Muscle of leg (tissue), 16 donors: ENCODE measurements at places on chromosomes 12 and 14. TPM values are rescaled to one million over a fixed set of nuclear protein-coding genes. Genes with fewer than 3 reads are reported as not detected.
A peak's percentile ranks its signal among the peaks of the same experiment; 100 is the strongest.

DNA sequence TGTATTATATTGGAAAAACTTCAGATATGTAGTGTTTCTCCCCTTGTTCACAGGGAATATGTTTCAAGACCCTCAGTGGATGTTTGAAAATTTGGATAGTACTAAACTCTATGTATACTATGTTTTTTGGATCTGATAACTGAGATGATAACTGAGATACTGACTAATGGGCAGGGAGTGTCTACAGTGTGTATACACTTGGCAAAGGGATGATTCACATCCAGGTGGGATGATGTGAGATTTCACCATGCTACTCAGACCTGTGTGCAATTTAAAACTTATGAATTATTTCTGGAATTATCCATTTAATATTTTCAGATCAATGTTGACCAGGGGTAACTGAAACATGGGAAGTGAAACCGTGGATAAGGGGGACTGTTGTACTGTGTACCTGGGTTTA is 13.8 kb downstream of the RAD51B start:
- no peak overlapping the region for H3K27ac ChIP-seq
- H3K27me3 ChIP-seq: no peaks in the 10 kb centered on the region
- H3K4me1 ChIP-seq: no peaks in the 10 kb centered on the region
- DNase-seq: no peak
- H3K36me3 ChIP-seq: peaks cover 3% of the 10 kb centered on the region

GRCh38 chr14:79037593-79037992 is 867.4 kb downstream of the NRXN3 start:
- H3K27me3 ChIP-seq: no peaks in the 10 kb centered on the region
- no peak for DNase-seq
- H3K27ac ChIP-seq: no peak overlapping the region

GRCh38 chr12:39157696-39158342 is 252.4 kb upstream of the CPNE8 start:
- H3K27me3 ChIP-seq: no peaks in the 10 kb centered on the region
- H3K4me3 ChIP-seq: no peak overlapping the region
- H3K4me1 ChIP-seq: no peaks in the 10 kb centered on the region
- no peak for DNase-seq
- no peak overlapping the region for H3K27ac ChIP-seq
- H3K36me3 ChIP-seq: no peaks in the 10 kb centered on the region

- no peaks in the 10 kb centered on the region for H3K27me3 ChIP-seq
- no peaks in the 10 kb centered on the region for H3K36me3 ChIP-seq
- H3K27ac ChIP-seq: peak overlapping the region; percentile 91
Observed at GRCh38 chr12:14884458-14884878, 1.2 kb downstream of the MGP start.

RNF212B gene
- not detected for total RNA-seq

GRCh38 chr12:59079002-59079401 is 158.7 kb upstream of the LRIG3 start:
- H3K27me3 ChIP-seq: no peaks in the 10 kb centered on the region
- H3K27ac ChIP-seq: peak overlapping the region; percentile 91
- peaks cover 8% of the 10 kb centered on the region for H3K4me1 ChIP-seq
- no peaks in the 10 kb centered on the region for H3K36me3 ChIP-seq

KRT7 gene
- 0.31 TPM for total RNA-seq

PA2G4 gene
- total RNA-seq: 97.2 TPM

DNA sequence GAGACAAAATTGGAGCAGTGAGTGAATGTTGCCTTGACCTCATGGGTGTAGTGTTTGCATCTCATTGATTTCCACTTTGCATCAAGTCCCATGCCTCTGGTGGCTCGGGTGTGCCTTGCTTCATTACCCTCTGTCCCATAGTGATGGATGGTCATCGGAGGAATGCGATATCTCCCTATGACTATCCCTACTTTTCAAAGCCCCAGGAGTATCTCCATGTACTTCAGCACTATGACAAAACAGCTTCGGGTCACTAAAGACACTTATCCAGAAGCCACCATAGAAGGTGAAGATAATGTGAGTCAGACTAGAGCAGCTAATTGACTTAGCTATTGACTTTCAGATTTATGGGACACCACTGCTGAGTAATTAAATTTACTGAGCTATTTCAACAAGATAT is 355.1 kb upstream of the CCDC196 start:
- no peaks in the 10 kb centered on the region for H3K27me3 ChIP-seq
- peaks cover 3% of the 10 kb centered on the region for H3K4me1 ChIP-seq
- H3K27ac ChIP-seq: no peak overlapping the region
- no peaks in the 10 kb centered on the region for H3K36me3 ChIP-seq

GRCh38 chr14:74955229-74956026 is at the start of gene PGF:
Gene PGF (minus strand): TSS chr14:74955597. CDS start chr14:74955242, 355 bp downstream.
- peaks cover 14% of the 10 kb centered on the region for H3K36me3 ChIP-seq
- H3K27me3 ChIP-seq: no peaks in the 10 kb centered on the region
- peak; percentile 68 for DNase-seq
- H3K4me3 ChIP-seq: peak within 1 kb of the TSS; percentile 50

DNA sequence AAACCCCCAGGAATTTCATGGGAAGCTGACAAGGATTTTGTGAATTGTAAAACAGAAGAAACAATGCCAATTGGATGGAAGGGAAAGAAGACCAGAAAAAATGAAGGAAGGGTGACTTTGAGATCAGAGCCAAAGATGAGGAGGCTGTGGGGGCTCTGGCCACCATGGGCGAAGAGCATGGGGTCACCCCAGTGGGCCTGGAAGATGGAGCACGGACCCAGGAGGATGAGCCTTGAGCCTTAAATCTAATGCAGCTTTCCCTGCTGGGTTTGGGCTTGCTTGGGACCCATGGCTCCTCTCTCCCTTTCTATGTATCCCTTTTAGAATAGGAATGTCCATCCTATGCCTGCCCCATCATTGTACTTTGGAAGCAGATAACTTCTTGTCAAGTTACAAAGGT is 322.2 kb downstream of the TMEM121 start:
- H3K4me3 ChIP-seq: no peak overlapping the region
- no peak overlapping the region for H3K27ac ChIP-seq
- no peaks in the 10 kb centered on the region for H3K4me1 ChIP-seq
- no peak for DNase-seq

TDRD9 gene
- total RNA-seq: 0.22 TPM

- no peak overlapping the region for H3K4me3 ChIP-seq
- DNase-seq: no peak
- H3K27me3 ChIP-seq: no peaks in the 10 kb centered on the region
Observed at GRCh38 chr14:71554959-71555612, 377.1 kb upstream of the RGS6 start.

ALX1 gene
- 0.62 TPM for total RNA-seq

GRCh38 chr12:113091506-113091905 is 35.0 kb downstream of the DTX1 start:
- DNase-seq: no peak
- no peak overlapping the region for H3K27ac ChIP-seq
- H3K4me1 ChIP-seq: peaks cover 6% of the 10 kb centered on the region
- no peaks in the 10 kb centered on the region for H3K36me3 ChIP-seq

DNA sequence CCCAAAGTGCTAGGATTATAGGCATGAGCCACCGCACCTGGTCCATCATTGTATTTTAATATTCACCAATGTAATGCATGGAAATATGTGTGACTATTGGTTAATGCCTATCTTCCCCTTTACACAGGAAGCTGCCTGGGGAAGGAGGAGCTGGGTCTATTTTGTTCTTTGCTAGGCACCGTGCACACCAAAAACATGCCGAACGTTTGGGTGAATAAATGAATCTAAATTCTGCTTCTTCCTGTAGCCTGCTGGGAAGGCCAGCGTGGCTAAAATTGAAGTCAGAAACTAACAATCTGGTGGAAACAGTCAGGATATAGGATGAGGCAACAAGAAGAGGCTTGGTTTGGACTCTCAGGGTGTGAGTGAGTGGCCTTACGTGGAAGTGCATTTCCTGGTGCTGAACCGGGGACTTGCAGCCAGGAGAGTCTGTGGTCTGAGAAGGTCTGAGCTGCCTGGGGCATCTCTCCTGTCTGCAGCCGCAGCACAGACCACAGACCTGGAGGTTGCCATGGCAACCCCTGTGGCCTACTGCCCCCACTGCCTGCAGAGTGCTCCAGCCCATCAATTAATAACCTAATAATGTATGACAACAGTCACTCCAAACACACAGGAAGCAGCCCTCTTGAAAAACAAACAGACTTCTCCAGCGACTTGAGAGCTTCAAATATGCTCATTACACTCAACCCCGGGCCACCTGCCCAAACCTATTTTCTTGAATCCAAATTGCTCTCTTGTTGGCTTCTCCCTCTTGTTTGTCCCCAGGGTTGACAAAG is 5.5 kb upstream of the GPR68 start:
- peaks cover 18% of the 10 kb centered on the region for H3K4me1 ChIP-seq
- no peak overlapping the region for H3K4me3 ChIP-seq
- peaks cover 18% of the 10 kb centered on the region for H3K27me3 ChIP-seq
- H3K36me3 ChIP-seq: no peaks in the 10 kb centered on the region
- H3K27ac ChIP-seq: no peak overlapping the region
- DNase-seq: no peak

DNA sequence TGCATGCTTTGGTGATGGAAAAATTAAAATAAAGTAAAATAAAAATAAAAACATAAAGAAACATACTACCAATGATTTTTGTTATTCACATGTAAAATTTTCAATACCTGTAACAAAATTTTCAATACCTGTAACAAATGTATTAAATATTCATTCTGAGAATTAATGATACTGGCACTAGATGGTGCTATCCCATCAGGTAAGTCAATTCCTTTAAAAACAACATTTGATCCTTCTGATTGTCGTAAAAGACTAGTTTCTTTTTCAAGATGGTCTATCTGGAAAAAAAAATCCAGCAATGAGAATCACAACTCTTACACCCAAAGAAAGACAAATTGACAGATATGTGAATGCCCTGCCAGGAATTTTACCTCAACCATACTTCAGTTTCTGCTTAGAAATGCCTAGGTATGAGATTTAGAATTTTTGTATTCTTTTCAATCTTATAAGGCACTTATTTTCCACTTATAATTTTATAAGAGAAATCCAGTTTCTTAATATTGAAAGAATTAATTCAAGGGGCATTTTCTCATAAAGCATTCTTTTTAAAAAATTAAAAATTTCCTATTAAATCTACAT is 30.7 kb downstream of the CEP290 start:
- H3K27me3 ChIP-seq: no peaks in the 10 kb centered on the region
- H3K27ac ChIP-seq: no peak overlapping the region
- H3K4me3 ChIP-seq: no peak overlapping the region
- DNase-seq: peak; percentile 46
